Iris pigment epithelial cell (primary cell): ENCODE measurements at places on chromosomes 4 and X.

DNA sequence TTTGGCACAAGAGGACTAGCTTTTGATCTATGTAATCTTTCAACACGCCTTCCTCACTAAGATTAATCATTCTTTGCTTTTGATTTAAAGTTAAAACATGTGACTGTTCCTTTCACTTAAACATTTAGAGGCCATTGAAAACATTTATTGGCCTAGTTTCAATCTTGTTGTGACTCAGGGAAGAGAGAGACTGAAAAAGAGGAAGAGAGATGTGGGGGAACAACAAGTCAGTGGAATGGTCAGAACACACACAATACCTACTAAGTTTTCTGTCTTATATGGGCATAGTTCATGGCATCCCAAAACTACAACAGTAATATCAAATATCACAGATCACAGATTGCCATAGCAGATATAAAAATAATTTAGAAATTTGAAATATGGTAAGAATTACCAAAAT is 812.9 kb upstream of the AGA start:
- DNase-seq, result no peak

DNA sequence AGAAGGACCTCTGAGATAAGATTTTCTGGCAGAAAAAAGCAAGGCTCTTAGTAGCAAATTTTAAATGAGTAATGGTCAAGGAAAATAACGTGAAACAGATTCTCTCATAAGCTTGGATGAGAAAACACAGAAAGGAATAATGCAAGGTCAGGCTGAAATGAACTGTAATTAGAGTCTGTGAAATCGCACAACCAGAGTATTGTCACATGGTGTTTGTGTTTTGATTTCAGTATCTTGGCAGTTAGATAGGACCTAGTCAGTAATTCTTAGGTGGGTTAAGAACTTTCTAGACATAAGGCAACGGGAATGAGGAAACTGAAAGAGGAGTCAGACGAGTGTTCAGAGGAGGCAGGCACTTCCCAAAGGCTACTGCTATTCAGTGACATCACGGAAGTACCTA is 34.6 kb downstream of the LIMCH1 start:
- DNase-seq, result peak; percentile 67

DNA sequence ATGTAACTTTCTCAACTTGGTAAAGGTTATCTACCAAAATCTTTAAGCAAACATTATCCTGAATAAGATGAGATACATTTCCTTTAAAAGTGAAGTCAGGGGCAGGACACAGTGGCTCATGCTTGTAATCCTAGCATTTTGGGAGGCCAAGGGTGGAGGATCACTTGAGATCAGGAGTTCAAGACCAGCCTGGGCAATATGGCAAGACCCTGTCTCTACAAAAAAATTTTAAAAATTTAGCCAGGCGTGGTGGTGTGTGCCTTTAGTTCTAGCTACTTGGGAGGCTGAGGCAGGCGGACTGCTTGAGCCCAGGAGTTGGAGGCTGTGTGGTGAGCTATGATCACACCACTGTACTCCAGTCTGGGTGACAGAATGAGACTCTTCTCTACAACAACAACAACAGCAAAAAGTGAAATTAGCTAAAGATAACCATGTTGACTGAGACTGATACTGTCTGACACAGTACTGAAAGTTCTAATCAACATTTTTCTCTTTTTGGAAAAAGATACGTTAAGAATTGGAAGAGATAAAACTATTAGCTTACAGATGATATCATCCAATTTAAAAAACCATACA is 4.9 kb downstream of the DCAF16 start:
- DNase-seq, result no peak

DNA sequence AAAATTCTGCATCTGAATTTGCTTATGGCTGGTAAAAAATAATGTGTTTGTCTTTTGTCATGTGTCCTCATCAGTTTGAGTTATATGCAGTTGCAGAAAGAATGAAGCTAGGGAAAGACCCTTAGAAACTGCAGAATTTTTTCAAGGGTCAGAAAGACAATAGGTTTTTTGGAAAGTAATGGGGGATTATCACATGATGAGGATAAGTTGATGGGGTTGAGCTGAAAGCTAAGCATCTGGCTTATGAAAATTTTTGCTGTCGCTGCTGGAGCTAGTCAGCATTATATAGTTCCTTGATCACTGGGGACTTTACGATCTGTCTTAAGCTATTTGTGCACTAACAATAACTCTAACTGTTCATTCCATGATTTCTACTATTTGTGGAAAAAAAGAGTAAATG is 331.7 kb downstream of the PPARGC1A start:
- DNase-seq, result no peak

DNA sequence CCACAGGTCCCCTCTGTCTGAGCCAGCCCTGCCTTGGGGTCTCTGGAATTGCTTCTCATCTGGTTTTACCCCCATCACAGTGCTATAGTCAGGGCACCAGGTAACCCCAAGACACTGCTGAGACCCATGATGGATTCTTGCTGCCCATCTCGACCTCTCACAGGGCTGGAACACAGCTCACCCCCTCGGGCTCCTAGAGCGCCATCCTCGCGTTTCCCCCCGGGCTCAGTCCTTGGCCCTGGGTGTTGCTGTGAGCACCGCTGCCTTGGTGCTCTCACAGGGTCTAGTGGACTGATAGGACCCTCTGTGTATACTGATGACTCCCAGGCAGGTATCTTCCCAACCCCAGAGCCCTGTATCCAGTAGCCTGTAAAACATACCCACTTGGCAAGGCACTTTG is 8.8 kb downstream of the MAEA start:
- no peak for DNase-seq

GRCh38 chrX:137896123-137896522 is 330.2 kb downstream of the ZIC3 start:
- DNase-seq, result no peak

DNA sequence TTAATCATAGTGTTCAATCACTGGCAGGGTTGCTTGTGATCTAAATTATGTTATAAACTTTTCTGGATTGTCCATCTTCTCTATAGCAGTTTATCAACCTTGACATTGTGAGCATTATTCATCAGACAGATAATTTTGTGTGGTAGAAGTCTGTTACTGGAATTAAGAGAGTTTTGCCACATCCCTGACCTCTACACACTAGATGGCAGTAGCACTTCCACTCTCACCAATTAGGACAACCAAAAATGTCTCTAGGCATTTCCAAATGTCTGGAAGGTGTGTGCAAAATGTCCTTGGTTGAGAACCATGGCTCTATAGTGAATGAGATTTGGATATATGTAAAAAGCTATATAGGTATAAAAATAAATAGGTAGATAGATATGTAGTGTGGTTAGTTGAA is 324.1 kb upstream of the FAM47C start:
- DNase-seq, result no peak

DNA sequence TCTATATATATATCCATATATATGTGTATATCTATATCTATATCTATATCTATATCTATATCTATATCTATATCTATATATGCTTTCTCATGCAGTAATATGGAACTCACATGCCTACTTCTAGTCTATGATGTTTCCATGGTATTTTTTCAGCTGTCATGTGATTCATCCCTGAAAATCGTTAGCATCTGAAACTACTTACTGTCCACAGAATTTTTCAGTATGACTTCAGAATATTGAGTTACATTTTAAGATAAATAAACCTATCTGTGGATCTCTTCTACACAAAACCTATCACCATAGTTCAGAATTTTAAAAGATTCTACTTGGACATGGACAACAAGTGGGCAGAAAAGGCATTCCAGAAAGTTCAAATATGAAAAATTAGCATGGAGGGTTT is 855.1 kb upstream of the INTU start:
- peak; percentile 90 for DNase-seq

- DNase-seq, result no peak
Observed at GRCh38 chrX:96464880-96465558, 219.6 kb upstream of the DIAPH2 start.

DNA sequence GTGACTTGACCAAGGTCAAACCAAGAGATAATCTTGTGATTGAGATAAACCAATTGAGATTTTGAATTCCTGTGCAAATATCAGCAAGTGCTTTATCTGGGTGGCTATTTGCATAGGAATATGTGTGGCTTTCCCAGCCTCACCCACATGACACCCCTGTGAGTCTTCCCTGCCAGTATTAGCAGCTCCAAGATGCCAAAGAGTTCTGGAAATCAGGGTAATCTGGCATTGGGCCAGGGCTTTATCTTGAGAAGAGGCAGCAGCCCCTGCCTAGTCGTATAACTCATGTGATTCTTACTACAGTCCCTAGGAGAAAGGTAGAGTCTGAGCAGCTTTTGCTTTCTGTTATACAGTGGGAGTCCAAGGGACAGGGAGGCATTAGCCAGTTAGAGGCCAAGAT is 87.7 kb downstream of the RLIM start:
- DNase-seq, result no peak

GRCh38 chr4:168421055-168421454 is 59.2 kb downstream of the DDX60L start:
- DNase-seq, result no peak

- peak; percentile 41 for DNase-seq
Observed at GRCh38 chrX:20487227-20487626, 220.5 kb upstream of the RPS6KA3 start.

DNA sequence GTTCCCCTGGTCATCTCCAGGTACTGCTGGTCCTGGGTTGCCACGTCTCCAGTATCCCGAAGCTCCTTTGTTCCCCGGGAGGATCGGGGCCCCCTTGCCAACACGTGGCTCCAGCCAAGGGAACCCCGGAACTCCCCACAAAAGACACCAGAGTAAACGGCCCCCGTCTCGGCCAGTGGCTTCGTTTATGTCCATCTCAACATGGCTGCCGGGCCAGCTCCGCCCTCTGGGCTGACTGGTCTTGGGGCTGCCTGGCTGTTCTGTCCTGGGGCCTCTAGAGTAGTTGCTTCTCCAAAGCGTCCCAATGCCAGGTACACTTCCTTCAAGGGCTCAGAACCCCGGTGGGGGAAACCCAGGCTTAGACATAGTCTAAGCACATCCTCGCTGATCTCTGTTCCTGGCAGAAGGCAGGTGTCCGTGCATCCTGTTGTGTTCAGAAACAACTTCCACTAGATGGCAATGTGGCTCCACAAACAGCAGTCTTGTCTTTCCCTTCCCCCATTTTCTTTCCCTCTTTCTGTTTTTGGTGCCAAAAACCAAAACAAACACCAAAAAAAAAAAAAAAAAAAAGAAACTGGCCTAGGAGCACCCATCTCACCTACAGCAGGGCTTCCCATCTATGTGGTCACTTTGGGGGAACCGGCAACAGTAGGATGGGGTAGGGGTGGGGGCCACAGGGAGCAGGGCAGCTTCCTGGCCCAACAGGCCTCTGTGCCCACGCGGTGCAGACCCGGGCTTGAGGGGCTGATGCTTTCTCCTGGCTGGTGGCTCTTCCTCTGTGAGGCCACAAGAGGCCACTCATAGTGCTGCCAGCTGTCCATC is 35.3 kb downstream of the NBDY start:
- DNase-seq, result peak; percentile 79

DNA sequence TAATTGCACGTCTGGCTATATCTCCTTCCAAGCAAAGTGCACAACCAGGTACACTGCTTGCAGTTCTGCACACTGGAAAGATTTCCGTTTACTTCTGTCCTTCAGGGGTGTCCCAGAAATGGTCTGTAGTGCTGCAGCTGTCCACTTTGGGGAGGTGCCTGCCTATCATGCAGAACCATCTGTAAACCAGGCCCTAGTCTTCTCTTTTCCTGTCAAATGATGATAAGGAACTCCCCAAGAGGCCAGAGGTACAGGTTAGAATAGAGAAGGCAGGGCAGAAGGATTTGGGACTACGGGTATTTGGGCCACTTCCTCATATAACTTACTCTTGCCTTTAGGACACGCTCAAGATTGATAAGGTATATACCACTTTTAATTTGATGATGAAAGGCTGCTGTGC is 746.9 kb downstream of the FAT4 start:
- no peak for DNase-seq

GRCh38 chr4:13762130-13762529 is 134.6 kb upstream of the BOD1L1 start:
- peak; percentile 34 for DNase-seq

- DNase-seq, result no peak
Observed at GRCh38 chr4:145709336-145709735, 29.4 kb downstream of the C4orf51 start.

- DNase-seq, result no peak
Observed at GRCh38 chr4:44237643-44238042, 211.0 kb downstream of the KCTD8 start.

DNA sequence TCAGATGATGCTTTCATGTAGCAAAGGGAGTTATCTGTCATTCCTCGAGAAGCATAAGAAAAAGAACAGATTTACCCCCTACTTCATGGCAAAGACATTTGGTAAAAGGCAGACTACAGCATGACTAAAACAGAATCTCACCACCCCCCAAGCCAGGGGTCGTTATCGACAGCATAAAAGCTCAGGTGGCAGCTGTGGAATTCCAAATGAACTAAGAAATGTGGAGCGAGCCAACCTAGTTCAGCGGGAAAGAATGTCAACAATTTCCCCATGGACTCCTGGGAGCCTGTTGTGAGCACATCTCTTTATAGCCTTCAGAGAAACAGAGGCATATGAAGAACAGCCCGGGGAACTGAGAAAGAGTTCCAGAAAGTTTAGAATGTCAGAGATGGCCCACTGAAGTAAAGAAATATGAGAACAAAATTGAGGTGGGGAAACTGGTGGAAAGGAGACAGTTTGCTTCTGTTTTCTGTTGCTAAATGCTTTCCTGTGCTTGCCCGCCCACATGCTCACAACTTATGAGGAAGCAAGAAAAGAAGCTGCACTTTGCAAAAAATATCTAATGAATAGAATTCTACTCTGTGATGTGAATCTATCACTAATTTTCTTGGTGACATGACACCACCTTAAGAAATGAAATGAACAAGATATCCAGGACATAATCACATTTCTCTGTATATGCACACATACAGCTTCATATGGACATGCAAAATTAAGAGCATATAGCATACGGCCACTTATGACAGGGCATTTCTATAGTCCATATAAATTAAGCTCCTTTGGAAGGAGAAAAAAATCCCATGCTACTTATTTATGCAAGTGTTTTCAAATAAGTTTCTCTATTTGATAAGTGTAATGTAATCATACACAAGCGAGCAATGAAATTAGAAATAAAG is 135.3 kb upstream of the MID1 start:
- DNase-seq, result peak; percentile 69

- DNase-seq, result no peak
Observed at GRCh38 chrX:37677765-37678164, 7.8 kb upstream of the XK start.

- peak; percentile 39 for DNase-seq
Observed at GRCh38 chrX:45449982-45450381, 249.3 kb upstream of the DIPK2B start.
